T-helper 9 cell (primary cell): ENCODE measurements at places on chromosomes 1 and 21.
A peak's percentile ranks its signal among the peaks of the same experiment; 100 is the strongest.

DNA sequence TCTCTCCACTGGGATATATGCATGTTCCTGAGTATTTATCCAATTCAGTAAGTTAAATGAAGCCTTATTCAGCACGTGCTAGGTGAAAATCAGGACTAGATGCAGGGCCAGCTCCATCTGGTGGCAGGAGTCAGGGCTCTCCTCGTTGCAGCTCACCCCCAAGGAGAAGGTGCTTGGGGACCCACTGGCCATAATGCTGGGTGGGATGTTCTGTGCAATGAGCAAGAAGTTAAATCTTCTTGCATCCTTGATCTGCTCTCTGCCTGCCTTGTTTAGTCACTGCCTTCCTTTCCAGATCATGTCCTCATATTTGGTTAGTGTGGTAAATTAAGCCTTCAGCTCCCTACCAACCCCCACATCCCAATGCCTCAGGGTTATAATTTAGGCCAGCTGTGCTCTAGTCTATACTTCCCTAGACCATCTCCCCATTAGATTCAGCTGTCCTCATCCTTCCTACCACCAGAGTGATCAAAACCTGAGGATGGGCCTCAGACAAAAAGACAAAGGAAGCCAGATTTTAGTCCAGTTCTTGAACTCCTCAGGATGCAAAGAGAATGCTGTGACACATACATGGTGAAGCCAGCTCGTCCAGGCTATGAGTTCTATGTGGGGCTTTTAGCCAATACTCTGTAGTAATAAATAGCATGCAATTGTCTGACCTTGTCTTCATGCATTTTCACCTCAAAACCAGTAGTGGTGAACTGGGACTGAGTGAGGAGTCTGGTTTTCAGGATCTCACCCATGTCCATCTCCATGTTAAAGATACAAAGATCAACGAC, 55.9 kb downstream of the SEC16B start:
- no peak for DNase-seq

- DNase-seq = no peak
Observed at GRCh38 chr1:241485554-241485992, 34.0 kb downstream of the FH start.

DNA sequence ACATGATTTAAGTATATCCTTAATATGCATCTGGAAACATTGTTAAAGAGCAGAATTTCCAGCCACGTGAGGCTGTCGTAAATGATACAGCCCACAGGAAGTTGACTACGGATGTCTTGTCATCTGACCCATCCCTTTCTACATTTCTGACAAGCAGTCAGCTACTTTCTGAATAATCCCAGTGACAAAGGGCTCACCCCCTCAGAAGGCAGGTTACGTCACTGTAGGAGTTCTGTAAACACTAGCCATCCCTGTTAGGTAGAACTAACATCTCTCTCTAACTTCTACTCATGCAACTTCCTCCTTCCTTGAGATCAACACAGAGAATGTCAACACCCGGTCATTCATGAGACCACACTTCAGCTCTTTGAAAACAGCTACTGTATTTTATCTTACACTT, 259.2 kb downstream of the GREM2 start:
- DNase-seq = no peak

- peak; percentile 50 for DNase-seq
Observed at GRCh38 chr1:40476924-40477677, at the start of gene ZFP69. ZFP69 (plus strand) TSS chr1:40477290; CDS start chr1:40479362, 2,072 bp downstream.

GRCh38 chr1:221449801-221450470, 292.0 kb downstream of the DUSP10 start:
- no peak for DNase-seq

- no peak for DNase-seq
Observed at GRCh38 chr1:181548497-181548896, 65.2 kb downstream of the CACNA1E start.

GRCh38 chr1:18190598-18190997, 83.0 kb downstream of the IGSF21 start:
- no peak for DNase-seq

- DNase-seq = no peak
Observed at GRCh38 chr1:52628614-52629324, 4.2 kb upstream of the SHISAL2A start.

- no peak for DNase-seq
Observed at GRCh38 chr21:46422636-46423241, 36.0 kb upstream of the DIP2A start.

DNA sequence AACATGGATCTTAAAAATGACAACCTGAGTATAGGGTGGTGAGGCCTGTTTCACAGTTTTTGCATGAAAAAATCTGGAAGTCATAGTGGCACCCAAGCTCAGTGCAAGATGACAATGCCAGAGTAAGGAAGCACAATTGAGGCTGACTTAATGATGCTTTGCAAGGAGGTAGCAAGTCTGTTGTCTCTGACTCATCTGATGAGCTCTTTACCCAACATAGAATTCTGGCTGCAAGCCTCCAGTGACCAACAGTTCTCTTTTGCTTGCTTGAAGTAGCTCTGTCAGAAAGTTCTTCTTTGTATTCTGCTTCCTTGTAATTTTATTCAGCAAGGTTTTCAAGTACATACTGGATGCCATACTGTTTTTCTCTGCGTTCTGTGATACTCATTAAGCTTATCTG, 117.1 kb downstream of the FOXD2 start:
- no peak for DNase-seq

GRCh38 chr1:108554682-108555427, 5.0 kb upstream of the EEIG2 start:
- DNase-seq = no peak

DNA sequence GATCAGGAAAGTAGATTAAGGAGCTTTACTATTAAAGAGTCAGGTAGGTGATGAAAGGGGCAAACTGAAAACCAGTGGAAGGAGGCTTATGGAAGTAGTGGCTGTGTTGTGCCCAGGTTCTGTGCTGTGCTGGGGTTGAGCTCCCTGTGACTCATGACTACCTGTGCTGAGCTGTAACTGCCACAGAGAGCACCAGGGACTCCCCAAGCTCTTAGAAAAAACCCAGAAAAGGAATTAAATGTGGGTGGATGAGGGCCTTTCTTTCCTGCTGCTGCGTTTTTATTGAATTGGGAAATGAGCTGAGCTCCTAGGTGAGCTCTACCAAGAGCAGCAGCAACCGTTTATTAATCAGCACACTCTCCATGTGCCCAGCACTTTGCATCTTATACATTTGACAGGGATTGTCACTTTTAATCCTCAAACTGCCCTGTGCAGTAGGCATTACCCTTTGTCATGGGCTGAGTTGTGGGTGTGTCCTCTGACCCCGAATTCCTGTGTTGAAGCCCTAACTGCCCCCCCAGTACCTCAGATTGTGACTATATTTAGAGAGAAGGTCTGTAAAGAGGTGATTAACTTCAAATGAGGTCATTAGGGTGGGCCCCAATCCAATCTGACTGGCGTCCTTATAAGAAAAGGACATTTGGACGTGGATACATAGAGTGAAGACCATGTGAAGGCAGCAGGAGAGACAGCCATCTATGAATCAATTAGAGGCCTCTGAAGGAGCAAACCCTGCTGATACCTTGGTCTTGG, 65.4 kb downstream of the AK4 start:
- no peak for DNase-seq

DNA sequence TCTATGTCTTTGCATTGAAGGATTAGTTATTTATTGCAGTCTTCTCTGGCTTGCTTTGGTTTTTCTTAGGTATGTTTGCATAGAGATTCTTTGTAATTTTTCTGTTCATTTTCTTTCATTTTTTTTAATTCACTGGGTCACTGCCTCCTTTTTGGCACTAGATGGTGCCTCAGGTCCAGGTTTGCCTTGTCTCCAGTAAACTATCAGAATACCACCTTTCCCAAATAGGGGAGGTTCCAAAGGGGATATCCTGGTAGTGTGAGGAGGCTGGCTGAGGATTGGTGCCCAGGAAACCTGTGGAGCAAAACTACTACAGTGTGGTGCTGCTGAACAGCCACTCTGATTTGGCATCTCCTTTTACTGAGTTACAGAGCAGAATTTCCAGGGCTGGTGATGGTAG, 257.1 kb downstream of the KCTD3 start:
- DNase-seq = no peak

DNA sequence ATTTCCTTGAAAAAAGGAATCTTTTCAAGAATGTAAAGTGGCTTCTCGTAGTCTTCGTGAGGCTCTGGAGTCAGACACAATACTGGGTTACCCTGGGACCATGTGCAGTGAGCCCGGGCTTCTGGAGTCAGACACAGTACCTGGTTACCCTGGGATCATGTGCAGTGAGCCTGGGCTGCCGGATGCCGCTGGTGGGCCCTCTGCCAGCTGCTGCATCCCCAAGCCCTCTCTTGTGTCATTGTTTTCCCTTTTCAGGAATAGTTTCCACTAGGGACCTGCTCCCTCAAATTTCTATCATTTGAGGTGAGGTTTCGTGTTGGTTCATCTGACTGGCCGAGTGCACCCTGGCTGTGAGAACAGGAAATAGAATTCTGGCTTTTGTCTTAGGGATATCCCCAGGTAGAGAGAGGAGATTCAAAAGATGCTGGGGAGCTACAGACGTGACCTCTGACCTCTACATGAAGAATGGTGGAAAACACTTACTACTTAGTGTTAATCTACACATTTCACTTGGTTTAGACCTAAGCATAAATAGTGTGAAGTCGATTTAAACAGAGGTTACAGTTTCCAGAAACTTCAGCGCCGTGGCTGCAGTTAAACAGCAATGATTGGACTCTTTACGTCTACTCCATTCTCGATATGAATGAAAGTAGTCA, 10.6 kb downstream of the ADARB1 start:
- DNase-seq = no peak

DNA sequence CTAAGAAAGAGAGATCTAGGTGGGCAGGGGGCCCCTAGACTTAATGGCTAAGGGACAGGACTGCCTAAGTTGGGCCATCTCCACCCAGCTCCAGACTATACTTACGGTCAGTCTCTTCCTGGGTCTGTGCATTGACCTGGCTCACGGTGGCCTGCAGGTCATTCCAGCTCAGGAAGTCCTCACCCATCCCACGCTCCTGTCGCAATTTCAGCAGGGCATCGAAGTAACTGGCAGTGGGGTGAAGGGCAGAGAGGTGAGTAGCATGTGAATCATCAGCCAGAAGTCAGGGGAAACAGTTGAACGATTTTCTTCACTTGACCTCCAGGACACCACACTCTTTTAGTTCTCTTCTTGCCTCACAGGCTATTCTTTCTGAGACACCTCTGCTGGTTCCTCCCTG, 20.5 kb downstream of the IQGAP3 start:
- DNase-seq = no peak

DNA sequence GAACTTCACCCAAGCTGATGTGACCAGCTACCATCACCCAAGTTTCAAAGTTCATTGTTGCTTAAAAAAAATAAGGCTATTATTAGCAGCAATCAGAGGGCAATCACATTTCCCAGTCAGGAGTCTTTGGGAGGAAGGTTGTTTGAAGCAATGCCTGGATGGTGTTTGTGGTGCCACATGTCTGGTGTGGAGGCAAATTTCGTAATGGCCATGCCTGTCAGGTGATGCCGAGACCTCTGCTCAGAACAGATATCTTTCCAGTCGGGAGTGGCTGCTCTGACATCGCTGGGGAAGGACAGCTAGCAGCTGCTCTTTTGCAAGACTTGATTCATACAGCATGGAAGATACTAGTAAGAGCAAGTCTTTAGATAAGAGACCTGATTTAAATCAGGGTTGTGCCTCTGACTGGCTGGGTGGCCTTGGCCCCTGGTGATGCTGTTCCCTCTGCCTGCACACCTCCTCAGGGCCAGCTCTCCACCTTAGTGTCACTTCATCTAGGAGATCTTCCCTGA, 187.8 kb upstream of the JUN start:
- DNase-seq = no peak

DNA sequence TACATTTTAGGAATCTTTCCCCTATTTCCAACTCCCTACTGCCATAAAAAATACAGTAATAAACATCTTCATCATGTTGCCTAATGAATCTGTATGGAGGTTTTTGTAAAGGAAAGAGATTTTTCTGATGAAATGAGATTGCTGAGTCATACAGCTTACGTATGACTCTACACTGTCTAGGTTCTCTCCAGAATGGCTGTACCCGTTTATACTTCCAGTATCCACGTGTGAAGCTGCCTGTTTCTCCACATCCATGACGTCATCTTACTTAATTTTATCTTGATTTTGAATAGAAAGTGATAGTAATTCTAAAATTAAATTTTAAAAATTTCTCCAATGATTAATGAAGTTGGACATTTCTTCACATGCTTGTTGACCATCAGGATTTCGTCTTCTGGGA, 103.7 kb downstream of the COQ8A start:
- no peak for DNase-seq

- no peak for DNase-seq
Observed at GRCh38 chr21:14684071-14684470, 138.0 kb upstream of the SAMSN1 start.

GRCh38 chr1:60223158-60223557, 149.6 kb upstream of the C1orf87 start:
- DNase-seq = no peak

DNA sequence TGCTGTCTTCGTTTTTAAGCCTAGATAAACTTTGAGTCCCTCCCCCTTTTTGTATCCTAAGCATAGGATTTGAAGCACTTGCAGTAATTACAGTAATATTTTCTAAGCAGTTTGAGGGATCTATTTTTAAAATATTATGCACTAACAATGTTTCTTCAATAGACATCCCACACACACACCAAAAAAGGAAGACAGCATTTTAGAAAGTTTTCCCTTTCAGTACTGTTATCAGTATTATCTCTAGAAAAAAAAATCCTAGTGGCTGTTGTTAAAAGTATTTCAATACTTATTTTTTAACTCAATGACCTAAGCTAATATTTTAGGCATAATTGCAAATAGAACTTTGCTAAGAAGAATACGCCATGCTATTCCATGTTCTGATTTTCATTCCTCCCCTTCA, 15.1 kb downstream of the MCOLN3 start:
- DNase-seq = no peak

DNA sequence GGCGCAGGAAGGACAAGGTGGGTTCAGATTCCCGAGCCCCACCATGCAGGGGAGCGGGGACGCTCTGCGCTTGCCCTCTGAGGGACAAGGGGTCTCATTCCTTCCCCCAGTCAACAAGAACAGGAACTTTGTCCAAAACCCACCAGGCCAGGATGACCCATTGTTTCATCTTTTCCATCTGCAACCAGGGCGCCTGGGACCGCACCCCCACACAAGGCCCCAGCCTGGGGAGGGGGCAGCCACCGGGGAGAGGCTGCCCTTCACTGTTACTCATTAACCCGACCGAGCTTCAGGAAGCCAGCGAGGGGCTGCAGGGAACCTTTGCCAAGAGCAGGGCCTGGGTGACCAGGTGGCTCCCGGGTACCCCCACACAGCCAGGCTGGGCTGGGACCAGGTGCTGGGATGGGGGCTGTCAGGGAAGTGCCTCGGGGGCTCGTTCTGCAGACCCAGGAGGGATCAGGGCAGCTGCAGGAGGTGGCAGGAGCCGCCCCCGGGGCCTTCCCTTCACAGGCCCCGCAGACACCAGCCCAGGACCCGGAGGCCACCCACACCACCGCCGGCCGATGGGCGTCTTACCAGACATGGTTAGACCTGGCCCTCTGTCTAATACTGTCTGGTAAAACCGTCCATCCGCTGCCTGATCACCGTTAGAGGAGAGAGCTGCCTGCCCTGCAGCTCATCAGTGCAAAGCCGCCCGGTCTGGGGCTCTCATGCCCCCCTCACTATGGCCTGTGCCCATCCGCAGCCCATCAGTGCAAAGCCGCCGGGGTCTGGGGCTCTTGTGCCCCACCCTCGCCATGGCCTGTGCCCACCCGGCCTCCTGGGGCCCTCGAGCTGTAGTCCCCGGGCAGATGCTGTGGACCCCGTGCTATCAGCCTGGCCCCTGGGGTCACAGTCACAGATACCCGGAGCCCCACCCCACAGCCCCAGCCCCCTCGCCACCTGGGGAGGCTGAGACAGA, 4.9 kb upstream of the TTLL10 start:
- no peak for DNase-seq
